ENCODE measurements at places on chromosomes 7 and 10. TPM values are rescaled to one million over a fixed set of nuclear protein-coding genes. Genes with fewer than 3 reads are reported as not detected.
A peak's percentile ranks its signal among the peaks of the same experiment; 100 is the strongest.

- no peak for DNase-seq
These were observed 64.8 kb upstream of the TFEC start for GRCh38 chr7:116095396-116095795.

GRCh38 chr7:91030680-91031380, 233.4 kb upstream of the FZD1 start:
- DNase-seq = no peak

GRCh38 chr7:1592299-1592871, 22.6 kb upstream of the PSMG3 start:
- DNase-seq = no peak

DNA sequence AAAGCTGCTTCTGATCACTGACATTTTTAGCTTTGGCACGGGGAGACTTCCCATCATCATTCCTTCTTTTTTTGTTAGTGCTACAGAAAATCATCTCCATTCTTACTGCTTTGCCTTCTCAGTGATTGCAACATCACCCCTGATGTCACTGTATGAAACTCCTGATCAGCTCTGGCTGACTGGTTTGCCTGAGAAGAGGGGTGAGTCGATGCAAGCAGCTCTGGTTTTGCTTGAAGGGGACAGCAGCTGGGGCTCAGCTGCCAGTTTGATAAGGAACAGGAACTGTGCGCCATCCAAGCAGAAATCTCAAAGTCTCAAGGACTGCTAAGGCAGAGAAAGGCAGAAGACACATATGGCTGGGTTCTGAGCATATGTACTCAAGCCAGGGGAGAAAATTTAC, 808.5 kb upstream of the CELF2 start:
- DNase-seq = no peak

DNA sequence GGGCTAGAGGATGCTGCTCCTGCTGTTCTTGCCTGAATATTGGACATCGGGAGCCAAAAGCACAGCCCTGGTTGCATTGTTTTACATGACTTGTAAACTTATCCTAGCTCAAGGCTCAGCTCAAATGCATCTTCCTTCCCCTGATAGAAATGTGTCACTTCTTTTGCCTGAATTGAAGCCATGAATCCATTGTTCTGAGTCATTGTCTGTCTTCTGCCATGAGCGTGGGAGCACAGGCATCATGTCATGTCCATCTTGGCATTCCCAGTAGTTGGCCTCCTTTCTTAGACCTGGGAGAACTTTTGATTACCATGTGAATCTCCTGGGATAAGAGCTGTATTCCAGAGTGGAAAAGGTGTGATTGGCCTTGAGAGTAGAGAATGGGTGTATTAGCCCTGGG, 54.1 kb upstream of the OPN4 start:
- no peak for DNase-seq

DNA sequence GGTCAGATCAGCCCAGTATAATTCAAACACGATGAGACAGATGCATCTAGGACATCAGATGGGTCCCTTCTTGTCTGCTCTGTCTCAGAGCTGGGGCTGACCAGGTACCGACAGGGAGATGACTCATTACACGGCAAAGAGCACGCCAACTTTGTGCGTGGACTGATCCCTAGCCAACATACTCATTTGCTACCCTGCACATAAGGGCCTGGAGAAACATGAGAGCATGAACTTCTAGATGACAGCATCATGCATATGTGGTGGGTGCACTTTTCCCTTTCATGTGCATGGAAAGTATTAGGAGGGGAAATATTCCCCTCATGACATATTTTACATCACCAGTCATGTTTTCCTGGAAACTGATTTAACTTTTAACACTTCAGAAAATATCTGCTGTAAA, 35.1 kb upstream of the NPVF start:
- no peak for DNase-seq

GRCh38 chr7:71735961-71736556, 604.1 kb downstream of the GALNT17 start:
- DNase-seq = peak; percentile 67

DNA sequence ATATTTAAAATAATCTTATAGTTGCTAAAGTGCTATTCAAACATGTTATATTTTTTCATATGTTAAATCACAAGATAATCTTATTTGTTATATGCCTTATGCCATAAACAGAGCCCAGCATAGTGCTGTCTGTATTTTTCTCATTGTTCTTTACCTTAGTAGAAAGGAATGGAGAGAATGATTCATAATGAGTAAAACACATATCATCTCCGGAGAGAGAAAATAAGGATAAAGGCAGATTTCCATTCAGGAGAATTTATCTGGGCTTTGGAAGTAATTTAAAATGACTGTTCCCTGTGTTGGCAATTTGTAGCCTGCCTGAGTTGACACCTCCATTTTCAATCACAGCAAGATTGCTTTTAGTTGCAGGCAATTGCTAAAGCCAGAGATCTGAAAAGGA, 30.2 kb downstream of the CHN2 start:
- DNase-seq = no peak

GRCh38 chr10:101290431-101290830, 61.2 kb upstream of the LBX1 start:
- no peak for DNase-seq

DNA sequence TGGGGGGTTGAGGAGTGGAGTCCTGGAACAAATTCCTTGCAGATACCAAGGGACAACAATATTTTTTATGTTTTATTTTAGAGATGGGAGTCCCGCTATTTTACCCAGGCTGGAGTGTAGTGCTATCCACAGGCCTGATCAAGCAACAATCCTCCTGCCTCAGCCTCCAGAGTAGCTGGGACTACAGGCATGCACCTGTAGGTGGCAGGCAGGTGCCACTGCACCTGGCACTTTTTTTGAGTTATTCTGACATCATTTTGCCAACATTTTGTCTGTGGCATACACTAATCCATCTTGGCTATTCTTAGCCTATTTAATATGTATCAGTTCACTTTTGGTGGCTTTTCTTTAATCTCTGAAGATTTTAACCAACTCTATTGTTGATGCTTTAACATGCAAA, 317.8 kb upstream of the MTPN start:
- DNase-seq = no peak

- DNase-seq = no peak
These were observed 109.0 kb downstream of the CCNY start for GRCh38 chr10:35445150-35445884.

- no peak for DNase-seq
These were observed 107.4 kb downstream of the MKX start for GRCh38 chr10:27638071-27638750.

- no peak for DNase-seq
These were observed 581.4 kb downstream of the TNS3 start for GRCh38 chr7:47000561-47000960.

Gene PTF1A
- not detected for polyA plus RNA-seq

Gene SNCG
- polyA plus RNA-seq = 11.6 TPM

Gene FOXI2
- 2.2 TPM for polyA plus RNA-seq

Gene CUL2
- 42.5 TPM for polyA plus RNA-seq

Gene RAPGEF5
- polyA plus RNA-seq = 39.9 TPM

Gene TAS2R5
- polyA plus RNA-seq = 3.4 TPM
